ENCODE measurements at places on chromosomes 7 and 10.

GRCh38 chr10:123729523-123729922, 63.4 kb downstream of the GPR26 start:
- no peak for DNase-seq

DNA sequence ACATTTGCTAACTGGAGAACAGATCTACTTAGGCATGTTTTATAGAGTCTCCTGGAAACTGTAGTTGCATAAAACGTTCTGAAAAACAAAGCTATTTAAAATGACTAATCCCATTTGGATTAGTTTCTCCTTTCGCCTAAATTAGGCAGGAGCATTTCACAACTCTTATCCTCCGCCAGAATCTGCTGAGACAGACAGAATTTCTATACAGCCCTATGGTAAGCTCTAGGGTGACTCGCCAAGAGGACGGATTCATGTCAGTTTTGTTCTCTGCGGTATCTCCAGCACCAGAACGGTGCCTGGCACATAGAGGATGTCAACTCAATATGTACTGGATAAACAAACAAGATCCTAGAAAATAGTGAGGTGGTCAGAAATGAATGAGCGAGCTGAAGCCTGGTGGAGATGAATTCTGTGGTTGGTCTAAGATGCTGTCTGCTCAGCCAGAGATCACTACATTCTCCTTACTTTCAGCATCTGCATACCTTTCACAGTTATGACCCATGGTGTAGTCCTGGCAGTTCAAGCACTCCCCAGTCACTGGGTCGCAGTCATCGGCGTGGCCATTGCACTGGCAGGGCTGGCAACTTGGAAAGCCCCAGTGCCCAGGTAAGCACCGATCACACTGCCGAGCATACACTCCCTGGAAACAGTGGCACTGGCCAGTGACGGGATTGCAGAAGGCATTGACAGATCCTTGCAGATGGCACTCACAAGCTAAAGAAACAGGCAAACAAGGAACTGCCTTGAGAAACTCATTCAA, 44.0 kb downstream of the LAMB1 start:
- DNase-seq = peak; percentile 76

- no peak for DNase-seq
Observed at GRCh38 chr10:30502266-30503060, 68.5 kb downstream of the MAP3K8 start.

DNA sequence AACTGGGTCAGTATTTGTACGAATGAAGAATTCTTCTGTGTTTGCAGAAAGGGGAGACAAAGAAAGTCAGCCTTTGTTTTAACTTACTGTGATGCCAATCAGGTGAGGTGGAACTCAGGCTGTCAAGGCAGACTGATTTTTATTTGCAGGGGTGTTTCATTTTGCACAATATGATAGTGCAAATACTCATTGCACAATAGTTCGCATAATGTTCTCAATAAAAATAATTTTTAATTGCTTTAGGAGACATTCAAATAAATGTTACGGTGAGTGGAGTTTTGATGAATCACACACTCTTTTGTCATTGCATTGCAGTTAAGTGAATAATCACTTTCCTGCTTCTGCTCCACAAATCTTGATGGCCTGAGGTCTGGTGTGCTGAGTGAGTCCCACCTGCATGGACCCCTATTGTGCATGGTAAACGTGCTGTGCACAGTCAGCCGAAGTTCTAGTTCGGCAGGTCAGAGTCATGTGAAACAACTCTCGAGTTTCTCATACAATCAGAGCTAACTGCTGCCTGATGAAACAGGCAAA, 141.3 kb upstream of the FZD8 start:
- no peak for DNase-seq

- DNase-seq = no peak
Observed at GRCh38 chr10:113086282-113086681, 136.2 kb downstream of the TCF7L2 start.

DNA sequence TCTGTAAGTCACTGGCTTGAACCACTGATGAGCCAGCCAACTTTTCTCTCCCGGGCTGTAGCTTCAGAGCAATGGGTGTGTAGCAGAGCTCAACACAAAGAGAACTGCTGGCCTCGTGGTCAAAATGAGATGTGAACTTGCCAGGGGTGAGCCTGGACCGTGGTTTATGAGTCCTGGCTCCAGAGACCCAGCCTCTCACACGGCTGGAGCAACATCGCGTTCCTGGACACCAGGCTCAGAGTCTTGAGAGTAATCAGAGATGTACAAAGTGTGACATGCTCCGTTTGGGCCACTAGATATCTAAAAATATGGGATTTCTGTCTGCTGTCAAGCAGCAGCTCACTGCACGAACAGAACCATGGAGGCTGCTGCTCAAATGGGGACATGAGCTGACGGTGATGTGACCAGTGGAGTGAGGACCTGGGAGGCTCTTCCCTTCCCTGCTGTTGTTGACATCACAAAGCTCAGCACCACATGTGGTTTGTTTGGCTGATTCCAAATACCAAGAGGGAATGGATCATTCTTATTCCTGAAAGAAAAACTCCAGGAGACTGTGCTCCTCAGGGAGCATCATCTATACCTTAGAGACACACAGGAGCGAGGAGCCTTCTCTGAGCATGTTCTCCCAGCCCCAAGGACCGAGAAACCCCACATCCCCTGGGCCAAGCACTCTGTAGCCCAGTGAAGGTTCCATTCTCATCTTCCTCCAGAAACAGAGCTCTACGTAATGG, 9.2 kb upstream of the SVIL start:
- DNase-seq = no peak

DNA sequence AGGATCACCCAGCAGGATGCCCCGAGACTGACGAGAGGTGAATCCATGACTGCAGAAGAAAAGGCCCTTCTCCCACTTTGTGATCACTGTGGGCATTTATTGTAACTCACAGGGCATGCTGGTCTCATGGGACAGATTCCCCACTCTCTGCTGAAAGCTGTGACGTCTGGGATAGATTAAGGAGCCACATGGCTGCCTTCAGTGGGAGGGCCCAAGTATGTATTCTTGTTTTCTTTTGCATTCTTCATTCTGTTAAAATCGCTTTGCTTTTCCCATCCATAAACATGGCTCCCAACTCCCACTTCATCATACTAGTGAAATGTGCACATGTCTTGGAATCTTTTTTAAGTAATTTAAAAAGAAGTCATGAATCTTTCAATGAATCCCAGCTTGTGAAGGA, 67.2 kb downstream of the FAM107B start:
- DNase-seq = no peak

DNA sequence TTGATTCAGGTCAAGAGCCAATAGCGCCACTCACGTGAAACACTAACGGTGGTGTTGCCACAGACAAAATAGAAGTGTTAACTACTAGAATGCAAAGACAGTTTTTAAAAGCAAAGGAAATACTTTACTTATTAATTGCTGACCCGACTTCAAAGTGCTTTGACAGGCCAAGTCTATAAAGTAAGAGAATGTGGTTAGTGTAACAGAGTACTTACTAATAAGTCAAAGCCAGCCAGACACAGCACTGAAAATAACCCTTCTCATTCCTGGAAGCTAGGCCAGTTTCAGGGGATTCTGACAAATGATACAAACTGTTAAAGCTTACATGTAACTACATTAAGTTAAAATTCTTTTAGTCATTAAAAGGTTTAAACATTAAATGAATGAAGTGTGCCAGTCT, 50.3 kb downstream of the ENO4 start:
- DNase-seq = no peak

DNA sequence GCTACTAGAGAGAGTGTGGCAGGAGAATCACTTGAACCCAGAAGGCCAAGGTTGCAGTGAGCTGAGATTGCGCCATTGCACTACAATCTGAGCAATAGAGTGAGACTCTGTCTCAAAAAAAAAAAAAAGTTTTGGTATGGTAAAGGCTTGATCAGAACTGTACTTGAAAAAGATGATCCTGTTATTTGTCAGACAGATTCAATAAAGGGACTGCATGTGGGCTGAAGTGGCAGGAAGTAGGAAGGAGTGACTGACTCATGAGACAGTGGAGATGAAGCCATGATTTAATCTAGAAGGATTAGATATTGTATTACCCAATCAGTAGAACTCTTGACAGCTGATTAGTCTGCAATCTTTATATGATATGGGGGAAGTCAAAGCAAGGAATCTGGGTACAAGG, 2.7 kb upstream of the TMEM254 start:
- no peak for DNase-seq

- no peak for DNase-seq
Observed at GRCh38 chr7:3859431-3859830, 558.4 kb downstream of the SDK1 start.

DNA sequence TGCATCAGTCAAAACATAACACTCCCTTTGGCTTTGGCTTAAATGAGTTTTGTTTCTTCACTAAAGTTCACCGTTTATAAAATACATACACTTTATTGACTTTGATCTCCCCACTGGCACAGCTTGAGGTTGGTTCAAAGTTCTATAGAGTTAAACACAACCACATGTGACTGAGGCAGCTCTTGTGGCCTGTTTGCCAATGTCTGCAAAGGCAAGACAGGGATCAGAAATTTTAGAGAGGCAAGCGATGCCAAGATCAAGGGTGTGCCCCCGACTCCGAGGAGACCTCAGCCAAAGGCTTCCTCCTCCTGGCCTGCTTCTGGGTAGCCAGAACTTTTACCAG, 129.8 kb upstream of the JCAD start:
- no peak for DNase-seq

DNA sequence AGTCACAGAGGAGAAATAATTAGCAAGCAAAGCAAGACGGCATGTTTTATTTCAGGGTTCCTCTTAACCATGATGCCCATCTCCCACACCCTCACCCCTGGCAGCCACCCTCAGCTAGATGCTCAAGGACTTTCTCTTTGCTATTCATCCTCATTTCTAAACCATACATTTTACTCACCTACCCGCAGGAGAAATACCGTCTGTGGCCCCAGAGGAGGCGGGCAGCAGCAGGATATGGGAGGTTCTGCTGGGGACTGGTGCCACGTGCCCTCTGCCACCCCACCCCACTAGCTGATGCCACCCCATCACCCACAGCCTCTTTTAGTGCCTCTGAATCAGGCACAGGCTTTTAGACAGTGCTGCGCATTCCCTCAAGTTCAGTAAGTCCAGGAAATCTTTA, 168.7 kb upstream of the ITGB1 start:
- no peak for DNase-seq

GRCh38 chr10:21924511-21924910, 79.0 kb downstream of the DNAJC1 start:
- no peak for DNase-seq

GRCh38 chr10:97067716-97068391, 117.9 kb downstream of the SLIT1 start:
- no peak for DNase-seq

DNA sequence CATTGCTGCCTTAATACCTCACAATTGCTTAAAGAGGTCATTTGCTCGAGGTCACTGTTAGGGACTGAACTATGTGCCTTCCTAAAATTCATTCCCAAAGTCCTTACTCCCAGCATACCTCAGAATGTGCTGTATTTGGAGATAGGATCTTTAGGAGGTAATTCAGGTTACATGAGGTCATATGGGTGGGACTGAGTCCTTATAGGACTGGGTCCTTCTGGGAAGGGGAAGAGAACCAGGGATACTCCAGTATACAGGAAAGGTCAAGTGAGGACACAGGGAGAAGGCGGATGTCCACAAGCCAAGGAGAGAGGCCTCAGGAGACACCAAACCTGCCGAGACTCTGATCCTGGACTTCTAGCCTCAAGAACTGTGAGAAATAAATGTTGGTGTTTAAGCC, 253.3 kb downstream of the PRPF18 start:
- no peak for DNase-seq

DNA sequence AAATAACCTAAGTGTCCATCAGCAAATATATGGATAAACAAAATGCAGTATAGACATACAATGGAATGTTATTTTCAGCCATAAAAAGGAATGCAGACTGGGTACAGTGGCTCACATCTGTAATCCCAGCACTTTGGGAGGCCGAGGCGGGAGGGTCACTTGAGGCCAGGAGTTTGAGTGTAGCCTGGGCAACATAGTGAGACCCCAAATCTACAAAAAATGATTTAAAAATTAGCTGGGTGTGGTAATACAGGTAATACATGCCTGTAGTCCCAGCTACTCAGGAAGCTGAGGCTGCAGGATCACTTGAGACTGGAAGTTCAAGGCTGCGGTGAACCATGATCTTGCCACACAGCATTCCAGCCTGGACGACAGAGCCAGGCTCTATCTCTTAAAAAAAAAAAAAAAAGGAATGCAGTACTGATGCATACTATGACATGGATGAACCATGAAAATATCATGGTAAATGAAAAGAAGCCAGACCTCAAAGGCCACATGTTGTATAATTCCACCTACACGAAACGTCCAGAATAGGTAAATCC, 6.9 kb downstream of the MCMBP start:
- no peak for DNase-seq

GRCh38 chr7:157267956-157268355, 68.8 kb upstream of the DNAJB6 start:
- DNase-seq = no peak

DNA sequence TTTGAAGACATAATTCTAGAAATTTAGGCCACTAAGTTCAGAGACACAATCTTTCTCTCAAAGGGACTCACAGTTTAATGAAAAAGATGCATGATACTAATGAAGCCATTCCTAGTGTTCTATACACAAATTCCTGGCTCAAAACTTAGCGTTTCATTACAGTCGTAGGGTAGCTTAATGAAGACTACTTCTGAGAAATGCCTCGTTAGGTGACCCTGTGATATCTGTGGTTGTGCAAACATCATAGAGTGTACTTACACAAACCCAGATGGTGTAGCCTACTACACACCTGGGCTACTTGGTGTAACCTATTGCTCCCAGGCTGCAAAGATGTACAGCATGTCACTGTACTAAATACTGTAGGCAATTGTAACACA, 488 bp upstream of the CHCHD3 start:
- DNase-seq = no peak

DNA sequence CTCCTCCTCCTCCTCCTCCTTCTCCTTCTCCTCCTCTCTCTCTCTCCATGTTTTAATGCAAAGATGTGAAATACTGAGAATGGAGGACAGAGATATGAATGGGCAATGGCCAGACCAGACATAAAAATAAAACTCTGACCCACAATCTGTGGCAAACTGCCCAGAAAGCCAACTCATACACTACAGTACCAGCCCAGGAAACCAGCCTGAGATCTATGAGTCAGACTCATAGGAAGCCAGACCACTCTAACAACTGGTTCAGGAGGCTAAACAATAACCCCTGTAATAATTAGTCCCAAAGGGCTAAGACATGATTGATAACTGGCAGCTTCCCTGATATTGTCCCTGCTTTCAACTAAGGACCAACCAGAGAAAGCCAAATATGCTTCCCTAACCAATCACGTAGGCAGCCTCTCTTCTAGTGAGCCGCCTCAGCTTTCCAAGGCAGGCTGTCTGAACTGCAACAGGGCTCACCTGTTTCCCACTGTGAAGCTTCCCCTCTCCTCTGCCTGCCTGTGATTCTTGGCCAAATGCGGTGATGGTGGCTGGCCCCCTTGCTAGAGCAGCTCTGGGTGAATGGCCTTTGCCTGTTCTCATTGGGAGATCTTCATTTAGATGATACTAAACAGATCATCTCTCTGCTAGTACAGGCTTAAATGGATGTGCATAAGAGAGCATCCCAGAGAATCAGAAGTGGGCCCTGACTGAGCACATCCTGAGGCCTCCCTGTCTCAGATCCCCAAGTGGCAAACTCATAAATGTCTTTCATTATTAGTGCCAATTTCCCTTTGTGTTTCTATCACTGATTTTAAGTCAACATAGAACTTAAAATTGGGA, 817.6 kb downstream of the TNS3 start:
- DNase-seq = peak; percentile 94

GRCh38 chr10:48504141-48504885, 100.6 kb downstream of the ARHGAP22 start:
- no peak for DNase-seq

All from GM04504 (cell line).